ENCODE measurements at places on chromosomes 6 and 20.

DNA sequence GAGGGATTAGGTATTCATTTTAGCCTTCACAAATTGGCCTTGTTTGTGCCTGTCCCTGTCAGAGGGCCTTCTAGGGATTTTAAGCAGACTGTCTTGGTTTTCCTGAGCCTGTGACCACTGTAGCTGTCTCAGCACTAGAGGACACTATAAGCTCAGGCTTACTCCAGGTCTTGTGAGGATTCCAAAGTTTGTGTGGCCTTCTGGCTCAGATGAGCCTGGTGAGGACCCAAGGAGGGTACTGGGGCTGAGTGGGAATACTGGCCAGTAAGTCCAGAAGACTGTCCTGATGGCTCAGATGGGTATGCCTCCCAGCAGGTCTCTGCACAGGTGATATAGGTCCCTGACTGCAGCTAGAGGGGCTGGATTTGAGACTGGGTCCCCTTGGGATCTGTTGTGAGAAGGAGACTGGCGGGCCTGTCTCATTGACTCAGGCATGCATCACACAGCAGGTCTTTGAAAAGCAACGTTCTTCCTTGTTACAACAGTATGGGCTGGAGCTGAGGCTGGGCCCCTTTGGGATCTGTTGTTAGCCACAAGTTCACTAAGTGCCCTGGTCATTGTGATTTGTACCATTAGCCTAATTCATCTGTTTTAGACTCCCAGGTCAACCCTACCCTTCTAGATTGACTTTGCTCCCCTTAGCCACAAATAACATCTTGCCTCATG, 26.3 kb upstream of the TFB1M start:
- DNase-seq, result peak; percentile 30

DNA sequence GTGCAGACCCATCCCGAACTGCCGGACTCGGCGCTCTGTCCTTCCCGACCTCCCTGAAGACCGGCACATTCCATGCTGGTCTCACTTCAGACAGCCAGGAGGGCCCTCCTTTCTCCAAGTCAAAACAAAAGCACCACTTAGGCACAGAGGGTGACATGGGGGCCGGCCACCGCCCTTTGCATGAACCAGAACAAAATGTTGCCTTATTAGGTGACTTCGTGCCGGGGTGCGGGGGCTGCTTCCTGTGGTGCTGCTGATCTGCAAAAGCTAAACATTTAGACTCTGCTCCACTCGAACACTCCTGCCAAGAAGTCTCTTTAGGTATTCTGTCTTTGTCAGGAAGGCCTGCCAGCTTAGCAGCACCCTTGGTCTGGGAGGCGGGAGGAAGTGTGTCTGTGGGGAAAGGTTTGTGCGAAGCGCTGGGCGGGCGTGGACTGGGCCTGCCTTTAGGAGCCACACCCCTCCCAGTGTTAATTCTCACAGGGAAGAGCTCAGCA, 133.8 kb downstream of the SMOC2 start:
- no peak for DNase-seq

GRCh38 chr20:62755817-62756724, 40.2 kb upstream of the MRGBP start:
- no peak for DNase-seq

DNA sequence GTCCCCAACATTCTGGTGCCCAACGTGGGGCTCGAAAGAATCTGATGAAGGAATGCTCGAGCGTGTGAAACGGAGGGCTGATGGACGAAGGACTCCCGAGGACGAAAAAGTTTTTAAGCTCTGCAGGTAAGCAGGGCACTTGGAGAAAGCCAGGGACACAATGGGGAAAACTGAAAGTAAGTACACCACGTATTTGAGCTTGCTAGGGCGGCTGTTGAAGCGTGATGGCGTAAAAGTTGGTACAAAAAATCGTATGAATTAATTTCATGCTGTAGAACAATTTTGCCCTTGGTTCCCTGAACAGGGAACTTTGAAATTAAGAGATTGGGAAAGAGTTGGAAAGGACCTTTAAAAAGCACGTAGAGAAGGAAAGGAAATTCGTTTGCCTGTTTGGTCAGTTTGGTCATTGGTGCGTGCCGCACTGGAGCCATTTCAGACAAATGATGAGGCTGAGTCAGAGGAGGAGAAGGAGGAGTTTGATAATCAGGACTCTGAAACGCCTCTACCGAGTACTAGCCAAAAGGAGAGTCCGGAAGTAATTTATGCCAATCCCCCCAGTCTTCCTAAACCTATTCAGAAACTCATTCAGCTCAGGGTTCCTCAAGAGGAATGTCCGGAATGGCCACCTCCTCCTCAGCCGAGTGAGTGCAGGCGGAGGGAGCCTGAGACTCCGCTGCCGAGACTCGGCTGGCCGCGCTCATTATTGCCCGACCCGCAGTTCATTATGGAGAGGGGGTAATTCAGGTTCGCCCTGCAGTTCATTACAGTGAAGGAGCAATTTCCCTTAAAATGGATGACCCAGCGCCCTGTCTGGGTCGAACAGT, 59.2 kb upstream of the PRSS16 start:
- peak; percentile 84 for DNase-seq

DNA sequence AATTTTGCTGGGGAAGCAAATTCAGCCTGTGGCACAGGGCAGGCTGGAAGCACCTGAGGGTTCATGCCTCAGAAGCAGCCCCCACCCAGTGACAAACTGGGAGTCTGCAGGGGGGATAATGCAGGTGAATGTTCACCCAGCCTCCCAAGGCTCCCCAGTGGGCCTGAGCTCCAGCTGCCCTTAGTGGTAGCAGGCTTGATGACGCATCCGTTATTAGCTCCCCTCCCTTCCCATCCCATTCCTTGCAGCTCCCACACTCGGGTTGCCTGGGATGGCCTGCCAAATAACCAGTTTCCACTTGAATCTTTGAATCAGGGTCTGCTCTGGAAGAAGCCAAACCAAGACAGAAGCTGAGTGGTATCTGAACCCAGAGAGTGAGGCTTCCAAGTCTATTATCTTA, 15.8 kb downstream of the KCNK15 start:
- no peak for DNase-seq

DNA sequence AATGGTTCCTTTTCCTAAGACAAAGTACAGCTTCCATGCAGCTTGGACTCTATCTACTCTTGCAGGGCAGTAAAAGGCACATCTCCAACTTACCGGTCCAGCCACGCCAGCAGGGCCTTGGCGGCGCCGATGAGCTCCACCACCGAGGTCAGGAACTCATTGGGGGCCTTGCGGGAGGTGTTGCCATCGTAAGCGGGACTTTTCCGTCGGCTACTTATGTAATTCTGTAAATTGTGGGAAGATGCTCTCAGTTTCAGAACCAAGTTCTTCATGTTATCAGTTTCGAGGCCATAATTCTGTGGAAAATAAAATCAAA, 68.5 kb downstream of the CNKSR3 start:
- no peak for DNase-seq

DNA sequence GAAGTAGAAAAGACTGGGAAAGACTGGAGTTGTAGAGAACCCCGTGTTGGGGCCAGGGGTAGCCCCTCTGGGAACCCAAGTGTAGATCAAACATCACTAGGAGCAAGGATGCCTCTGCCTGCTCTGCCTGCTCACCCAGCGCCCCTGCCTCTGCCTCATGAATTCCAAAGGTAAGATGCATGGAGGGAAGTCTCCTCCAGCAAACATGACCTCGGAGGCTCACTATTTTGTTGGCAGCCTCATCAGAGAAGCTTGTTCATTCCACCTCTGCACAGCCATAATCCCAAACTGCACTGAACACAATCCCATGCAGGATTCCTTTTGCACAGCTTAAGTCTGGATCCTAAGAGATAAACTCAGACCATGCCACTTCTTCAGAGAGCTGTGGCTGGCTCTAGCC, 4.9 kb downstream of the FRS3 start:
- DNase-seq, result peak; percentile 46

- no peak for DNase-seq
These were observed 56.6 kb downstream of the SH3BGRL2 start for GRCh38 chr6:79687759-79688158.

DNA sequence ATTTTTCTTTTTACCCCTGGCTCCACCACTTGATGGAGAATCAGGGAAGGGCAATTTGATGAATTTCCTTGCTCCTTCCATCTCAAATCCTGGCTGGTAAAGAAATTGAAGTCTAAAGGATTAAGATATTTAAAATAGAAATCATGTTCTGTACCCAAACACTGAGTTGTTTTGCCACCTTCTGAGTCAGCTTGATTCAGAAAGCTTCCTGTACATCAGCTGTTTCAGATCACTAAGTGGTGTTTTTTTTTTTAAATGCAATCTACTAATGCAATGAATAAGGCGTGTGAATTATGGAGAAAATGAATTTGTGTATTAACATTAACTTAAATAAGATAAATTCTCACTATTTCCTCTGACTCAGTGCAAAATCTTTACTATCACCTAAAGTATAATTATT, 11.5 kb upstream of the POPDC3 start:
- peak; percentile 77 for DNase-seq

GRCh38 chr6:6753301-6753700, 164.8 kb downstream of the LY86 start:
- no peak for DNase-seq

DNA sequence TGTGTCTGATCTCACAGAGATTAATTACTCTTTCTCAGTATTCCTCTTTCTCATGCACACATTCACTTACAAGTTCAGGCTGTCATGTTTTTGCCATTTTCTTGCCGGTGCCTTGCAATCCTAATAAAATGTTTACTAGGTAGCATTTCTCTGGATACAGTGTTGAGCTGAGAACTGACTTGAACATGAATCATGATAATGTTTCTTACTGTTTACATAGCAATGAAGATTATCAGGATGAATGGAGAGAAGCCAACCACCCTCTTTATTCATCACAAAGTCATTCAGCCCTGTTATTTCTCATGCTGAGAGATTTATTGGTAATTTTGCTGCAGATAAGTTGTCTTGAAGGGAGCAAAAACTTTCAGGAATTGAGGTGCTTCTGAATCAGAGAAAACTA, 185.5 kb upstream of the ECI2 start:
- DNase-seq, result peak; percentile 91

DNA sequence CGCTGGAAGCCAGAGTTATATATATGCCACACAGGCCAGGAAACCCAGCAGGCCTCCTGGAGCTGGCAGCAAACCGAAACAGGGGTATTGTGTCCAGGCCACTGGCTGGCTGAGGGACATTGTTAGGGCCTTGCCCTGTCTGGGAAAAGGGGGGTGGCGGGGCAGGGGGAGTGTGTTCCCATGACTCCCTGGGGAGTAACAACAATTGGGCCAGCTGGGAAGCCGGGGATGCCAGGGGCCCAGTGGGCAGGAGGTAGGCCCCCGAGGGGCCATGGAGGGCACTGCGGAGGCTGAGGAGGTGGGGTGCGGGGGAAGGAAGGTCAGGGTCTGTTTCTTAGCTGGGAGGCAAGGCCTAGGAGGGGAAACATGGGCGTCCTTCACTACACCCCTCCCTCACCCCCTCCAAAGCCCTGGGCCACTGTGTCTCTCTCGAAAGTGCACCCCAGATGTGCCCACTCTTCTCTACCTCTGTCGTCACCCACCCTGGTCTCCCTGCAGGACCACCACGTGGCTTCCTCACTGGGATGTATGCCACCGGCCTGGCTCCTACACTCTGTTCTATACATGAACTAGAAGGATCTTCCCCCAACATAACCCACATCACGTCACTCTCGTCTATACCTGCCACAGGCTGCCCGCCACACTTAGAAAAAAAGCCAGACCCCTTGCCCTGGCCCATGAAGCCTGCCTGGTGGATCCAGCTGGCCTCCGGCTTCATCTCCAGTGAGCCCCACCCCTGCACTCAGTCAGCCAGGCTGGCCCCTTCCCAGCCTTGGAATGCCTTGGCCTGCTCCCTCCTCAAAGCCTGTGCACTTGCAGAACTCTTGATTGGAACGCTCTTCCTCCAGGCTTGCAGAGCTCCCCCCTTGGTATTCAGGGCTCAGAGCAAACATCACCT, 7.8 kb upstream of the E2F1 start:
- DNase-seq, result no peak

GRCh38 chr6:95629551-95629950, 52.2 kb downstream of the MANEA start:
- no peak for DNase-seq

DNA sequence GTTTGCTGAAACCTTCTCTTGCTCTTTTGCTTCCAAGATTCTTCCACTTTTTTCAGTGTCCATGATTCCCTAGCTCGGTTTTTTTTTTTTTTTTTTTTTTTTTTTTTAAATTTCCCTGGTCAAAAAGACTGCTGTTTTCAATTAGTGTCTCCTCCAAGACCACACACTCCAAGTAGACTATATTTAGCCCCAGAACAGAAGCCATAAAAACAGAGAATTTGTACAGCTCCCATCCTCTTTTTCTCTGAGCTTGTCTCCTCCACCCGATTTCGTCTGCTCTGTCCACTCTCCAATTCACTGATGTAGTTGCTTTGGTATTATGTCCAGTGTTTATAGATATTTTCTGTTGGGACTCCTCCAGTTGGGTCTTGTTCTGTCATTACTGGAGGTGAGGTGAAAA, 37.6 kb downstream of the RSPH3 start:
- DNase-seq, result peak; percentile 56

GRCh38 chr6:158323561-158323958, 11.3 kb downstream of the TULP4 start:
- no peak for DNase-seq

DNA sequence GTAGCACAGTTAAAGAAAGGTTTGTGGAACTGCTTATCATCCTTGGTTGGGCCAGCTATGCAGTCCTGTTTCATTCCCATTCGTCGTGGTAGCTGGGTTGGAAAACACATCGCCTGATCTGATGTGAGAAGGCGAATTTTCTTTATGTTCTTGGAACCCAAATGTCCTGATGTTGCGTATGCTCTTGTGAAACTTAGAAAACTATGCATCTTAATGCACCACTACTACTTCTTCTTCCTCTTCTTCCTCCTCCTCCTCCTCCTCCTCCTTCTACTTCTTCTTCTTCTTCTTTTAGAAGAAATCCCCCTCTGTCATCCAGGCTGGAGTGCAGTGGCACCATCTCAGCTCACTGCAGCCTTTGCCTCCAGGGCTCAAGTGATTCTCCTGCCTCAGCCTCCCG, 381.6 kb downstream of the UTRN start:
- no peak for DNase-seq

- no peak for DNase-seq
These were observed 317.1 kb downstream of the BMP7 start for GRCh38 chr20:56949318-56949717.

GRCh38 chr6:102474041-102474807, 1080.7 kb downstream of the GRIK2 start:
- no peak for DNase-seq

- peak; percentile 88 for DNase-seq
These were observed 13.4 kb downstream of the C20orf173 start for GRCh38 chr20:35515949-35516645.

GRCh38 chr6:138465007-138465645, 34.2 kb downstream of the NHSL1 start:
- DNase-seq, result peak; percentile 95

- DNase-seq, result no peak
These were observed 4.6 kb downstream of the VARS2 start for GRCh38 chr6:30918670-30919069.

DNA sequence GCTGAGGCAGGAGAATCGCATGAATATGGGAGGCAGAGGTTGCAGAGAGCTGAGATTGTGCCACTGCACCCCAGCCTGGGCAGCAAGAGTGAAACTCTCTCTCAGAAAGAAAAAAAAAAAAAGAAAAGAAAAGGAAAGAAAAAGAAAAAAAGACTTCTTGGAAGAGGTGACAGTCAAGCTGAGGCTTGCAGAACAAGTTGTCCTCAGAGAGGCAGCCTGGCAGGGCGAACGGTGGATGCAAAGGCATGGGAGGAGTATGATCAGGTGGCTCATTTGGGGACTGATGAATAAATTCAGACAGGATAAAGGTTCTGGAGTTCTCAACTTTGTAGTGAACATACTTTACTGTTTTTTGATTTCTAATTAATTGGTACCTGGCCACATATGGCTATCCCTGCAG, 12.4 kb downstream of the ZNF341 start:
- no peak for DNase-seq

Measured in foreskin fibroblast (primary cell).